ENCODE measurements at places on chromosomes 1 and 21. TPM values are rescaled to one million over a fixed set of nuclear protein-coding genes. Genes with fewer than 3 reads are reported as not detected.
A peak's percentile ranks its signal among the peaks of the same experiment; 100 is the strongest.

PCSK9 gene
- not detected for total RNA-seq

S100A7A gene
- total RNA-seq, result not detected

DMRTA2 gene
- not detected for total RNA-seq

RNU1-2 gene
- 4,234 TPM for total RNA-seq

C1orf105 gene
- total RNA-seq, result 21.9 TPM

DNA sequence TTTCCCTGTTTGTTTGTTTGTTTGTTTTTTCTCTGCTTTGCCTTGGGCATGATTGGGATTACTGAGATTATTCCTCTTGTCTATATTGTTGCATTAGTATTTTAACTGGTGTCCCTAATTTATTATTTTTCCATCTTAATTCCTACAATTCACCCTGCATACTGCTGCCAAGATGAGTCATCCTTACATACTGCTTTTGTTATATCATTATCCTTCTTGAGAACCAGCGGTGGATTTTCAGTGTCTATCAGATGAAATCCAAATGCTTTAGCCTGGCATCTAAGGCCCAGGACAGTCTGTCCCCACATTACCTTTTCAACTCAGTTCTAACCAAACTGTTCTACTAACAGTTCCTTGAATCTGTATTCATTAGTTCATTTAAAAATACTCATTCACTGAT is 101.7 kb downstream of the OLFML2B start:
- no peak for DNase-seq

DNA sequence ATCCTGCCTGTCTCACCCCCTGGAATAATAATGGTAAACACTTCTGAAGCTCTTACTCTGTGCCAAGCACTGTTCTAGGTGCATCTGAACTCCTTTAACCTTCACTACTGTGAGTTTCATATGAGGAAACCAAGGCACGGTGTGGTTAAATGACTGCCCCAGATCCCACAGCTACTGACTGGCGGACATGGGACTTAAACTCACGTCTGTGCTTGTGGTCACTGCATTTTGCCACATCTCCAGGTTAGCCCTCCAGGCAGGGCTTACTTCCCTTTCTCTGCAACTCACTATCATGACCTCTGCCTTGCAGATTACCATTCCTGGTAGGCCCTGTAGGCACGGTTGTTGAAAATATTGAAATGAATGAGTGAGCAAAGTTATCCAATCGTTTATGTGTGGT is 83.4 kb downstream of the ADSS2 start:
- no peak for DNase-seq

DNA sequence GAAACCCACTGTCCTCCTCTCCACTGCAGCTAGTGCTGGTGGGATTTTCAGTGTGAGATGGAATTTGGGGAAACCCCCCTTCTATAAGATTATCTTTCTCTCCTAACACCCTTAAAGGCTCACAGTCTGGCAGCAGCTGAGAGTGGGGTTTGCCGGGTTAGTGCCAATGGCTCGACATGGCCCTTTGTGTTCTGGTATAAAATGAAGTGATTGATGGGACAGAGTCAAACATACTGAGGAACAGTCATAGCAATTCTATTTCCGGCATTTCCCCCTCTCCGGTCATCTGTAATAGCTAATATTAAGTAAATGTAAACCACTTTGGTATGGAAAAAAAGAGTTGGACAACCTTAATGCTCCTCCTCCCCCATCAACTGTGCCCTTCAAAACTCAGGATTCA is 37.6 kb downstream of the TFF3 start:
- no peak for DNase-seq

DNA sequence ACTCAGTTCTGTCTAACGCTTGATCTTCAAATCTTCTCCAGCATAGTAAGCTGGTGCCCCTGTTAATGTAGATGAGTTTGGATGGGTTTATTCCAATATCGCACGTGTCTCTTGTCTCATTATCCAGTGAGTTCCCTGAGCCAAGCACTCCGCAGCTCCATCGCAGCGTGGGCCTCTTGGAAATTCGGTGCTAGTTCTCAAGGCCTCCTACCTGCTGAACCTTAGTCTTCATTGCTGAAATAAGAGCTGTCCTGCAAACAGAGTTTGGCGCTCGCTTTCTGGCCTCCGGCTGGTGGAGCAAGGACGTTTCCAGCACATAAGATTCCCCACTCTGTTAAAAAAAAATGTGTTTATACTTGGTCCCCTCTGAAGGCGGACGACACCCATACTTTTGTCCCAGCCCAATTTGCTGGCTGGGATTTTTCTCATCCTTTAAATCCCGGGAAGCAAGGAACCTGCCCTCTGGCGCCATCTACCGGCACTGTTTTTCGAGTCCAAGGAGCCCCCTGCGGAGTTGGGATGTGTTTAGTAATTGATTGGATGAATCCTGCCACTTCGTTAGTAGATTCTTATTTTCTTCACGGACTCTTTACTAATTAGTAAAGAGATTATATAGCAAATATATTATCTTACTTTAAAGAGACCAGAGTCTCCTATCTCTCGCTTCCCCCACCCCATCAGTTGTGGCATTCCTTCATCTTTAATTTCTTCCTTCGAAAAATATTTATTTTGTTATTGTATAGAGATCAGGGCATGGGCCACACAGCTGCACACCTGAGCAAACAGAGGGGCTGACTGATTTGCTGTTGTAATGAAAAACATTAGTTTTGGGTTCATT is 14.7 kb downstream of the JUN start:
- peak; percentile 89 for DNase-seq

GRCh38 chr1:31822766-31823165 is 6.9 kb upstream of the SPOCD1 start:
- no peak for DNase-seq

DNA sequence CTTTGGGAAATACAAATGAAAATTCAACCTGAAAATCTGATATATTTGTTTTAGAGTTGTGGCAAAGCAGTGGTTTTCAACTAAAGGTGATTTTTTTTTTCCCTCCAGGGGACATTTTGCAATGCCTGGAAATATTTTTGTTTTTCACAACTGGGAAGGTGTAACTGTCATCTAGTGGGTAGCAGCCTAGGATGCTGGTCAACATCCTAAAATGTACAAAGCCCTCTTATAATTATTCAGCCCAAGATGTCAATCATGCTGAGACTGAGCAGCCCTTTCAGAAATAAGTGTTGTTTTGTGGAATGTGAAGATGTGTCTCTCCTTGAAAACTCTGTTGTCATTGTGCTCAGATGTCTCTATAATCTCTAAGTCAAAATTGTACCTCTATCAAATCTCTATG is 95.2 kb upstream of the NCAM2 start:
- DNase-seq, result no peak

GRCh38 chr1:241447031-241447644 is 72.4 kb downstream of the FH start:
- no peak for DNase-seq

GRCh38 chr1:65355031-65355712 is 45.8 kb downstream of the DNAJC6 start:
- no peak for DNase-seq

DNA sequence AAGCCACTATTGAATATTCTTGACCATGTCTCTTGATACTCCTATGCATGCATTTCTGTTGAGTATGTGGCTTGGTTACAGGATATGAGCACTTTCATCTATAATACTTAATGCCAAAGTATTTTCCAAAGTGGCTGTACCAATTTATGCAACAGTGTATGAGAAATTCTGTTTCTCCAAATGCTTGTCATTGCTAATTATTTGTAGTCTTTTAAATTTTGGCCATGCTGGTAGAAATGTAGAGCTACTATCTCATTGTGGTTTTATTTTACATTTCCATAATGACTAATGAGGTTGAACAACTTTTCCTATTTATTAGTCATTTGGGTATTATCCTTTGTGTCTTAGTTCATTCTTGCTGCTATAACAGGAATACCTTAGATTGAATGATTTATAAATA is 71.4 kb upstream of the TSPAN2 start:
- DNase-seq, result no peak

DNA sequence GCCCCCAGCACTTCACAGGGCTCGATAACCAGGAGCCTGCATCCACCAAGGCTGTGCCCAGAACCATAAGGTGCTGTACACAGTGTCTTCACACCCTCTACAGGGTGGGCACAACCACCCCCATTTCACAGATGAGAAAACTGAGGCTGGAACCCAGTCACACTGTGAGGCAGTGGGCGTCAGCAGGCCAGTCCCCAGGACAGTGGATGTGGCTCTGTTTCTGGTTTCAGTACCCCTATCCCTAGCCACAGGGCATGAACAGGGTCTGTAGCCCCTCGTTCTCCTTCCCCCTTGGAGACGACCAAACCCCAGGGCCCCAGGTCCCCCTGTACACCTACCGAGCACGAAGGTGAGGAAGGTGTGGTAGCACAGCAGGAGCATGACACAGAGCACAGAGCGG is 27.6 kb downstream of the TTC39A start:
- no peak for DNase-seq

DNA sequence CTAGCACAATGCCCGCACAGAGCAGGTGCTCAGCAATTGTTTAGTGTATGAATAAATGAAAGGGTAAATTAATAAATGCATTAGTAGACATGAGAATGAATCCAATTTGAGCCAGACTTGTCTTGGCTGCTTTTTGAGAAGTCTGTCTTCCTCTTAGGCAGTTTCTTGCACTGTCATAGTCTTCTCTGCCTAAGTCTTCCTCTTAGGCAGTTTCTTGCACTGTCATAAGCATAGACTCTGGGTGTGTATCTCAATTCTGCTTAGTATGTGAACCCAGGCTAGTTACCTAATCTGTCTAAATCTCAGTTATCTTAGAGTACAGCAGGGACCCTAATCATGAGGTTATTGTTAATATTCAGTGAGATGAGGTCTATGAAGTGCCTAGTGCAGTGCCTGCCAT is 27.2 kb downstream of the NHLH2 start:
- no peak for DNase-seq
